ENCODE measurements at places on chromosomes 2 and 18. TPM values are rescaled to one million over a fixed set of nuclear protein-coding genes. Genes with fewer than 3 reads are reported as not detected.

- no peak for DNase-seq
Measured at GRCh38 chr2:160288324-160288723, 88.3 kb upstream of the ITGB6 start.

- DNase-seq: no peak
Measured at GRCh38 chr2:33363325-33364298, 112.8 kb upstream of the RASGRP3 start.

- no peak for DNase-seq
Measured at GRCh38 chr18:25604196-25604893, 252.4 kb upstream of the ZNF521 start.

DNA sequence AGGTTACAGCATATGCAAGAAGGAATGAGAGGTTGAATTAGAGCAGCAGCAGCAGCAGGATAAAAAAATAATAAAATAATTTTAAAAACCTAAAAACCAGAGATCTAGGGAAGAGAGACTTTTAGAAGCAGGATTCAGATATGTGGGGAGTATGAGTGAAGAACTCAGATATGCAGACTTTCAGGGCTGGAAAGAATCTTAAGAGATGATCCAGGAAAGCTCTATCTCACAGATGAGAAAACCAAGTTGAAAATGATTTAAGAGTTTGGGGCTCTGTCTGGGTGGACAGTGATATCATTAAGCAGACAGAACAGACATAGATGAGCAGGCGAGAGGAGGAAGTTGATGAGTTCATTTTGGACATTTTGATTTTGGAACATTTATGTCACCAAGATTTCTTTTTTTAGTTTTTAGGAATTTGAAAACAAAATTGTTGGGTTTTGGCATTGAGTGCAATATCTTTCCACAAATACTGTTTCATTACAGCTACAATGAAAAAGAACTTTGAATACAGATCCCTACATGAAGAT, 31.8 kb downstream of the BCL2 start:
- no peak for DNase-seq

- no peak for DNase-seq
Measured at GRCh38 chr2:9660154-9660553, 29.4 kb upstream of the YWHAQ start.

GRCh38 chr2:45233301-45233700, 224.0 kb upstream of the SIX2 start:
- DNase-seq: no peak

GRCh38 chr2:240554767-240555493, 2.9 kb downstream of the ANKMY1 start:
- DNase-seq: no peak

- no peak for DNase-seq
Measured at GRCh38 chr2:45070113-45070652, 60.9 kb upstream of the SIX2 start.

GRCh38 chr2:234191819-234192407, 141.4 kb downstream of the SPP2 start:
- DNase-seq: no peak

DNA sequence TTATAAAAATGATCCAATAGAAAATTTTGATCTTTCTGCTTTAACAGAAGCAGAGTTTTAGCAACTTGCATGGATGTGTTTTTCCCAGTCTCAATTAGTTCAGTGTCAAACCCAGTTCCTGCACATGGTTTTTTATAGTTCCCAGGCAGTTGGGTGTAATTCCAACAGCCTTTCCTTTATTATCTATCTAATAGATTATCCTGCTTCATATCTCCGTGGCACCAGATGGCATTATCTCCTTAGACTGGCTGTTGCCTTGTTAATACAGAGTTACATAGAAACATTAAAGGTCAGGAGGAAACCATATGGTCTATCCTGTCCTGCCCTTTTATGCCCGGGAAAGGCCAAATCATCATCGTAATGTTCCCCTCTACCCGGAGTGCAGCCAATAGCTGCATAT, 400.9 kb upstream of the SMIM21 start:
- no peak for DNase-seq

The MBD1 gene
- total RNA-seq: 106 TPM

The PLA2R1 gene
- not detected for total RNA-seq

The ZNF236 gene
- 17.9 TPM for total RNA-seq

The CCDC121 gene
- total RNA-seq: 0.78 TPM
